ENCODE measurements at places on chromosomes 16 and 17.

DNA sequence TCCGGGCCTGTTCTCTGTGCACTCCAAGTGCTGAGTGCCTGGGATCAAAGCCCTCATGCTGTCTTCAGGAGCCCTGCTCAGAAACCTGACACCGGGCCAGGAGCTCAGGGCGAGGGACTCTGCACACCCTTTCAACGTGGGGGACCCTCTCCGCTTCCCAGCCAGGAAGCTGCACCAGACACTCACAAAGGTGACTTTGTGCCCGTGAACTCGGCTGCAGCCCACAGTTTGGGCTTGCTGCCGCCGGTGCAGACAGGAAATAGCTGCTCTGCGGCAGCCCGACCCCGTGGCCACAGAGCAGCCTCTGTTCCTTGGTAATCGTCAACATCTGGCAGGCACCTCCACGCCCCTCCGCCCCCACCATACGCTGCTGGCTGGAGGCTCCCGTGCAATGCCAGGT, 93.4 kb upstream of the METRNL start:
- peak; percentile 52 for ATAC-seq

DNA sequence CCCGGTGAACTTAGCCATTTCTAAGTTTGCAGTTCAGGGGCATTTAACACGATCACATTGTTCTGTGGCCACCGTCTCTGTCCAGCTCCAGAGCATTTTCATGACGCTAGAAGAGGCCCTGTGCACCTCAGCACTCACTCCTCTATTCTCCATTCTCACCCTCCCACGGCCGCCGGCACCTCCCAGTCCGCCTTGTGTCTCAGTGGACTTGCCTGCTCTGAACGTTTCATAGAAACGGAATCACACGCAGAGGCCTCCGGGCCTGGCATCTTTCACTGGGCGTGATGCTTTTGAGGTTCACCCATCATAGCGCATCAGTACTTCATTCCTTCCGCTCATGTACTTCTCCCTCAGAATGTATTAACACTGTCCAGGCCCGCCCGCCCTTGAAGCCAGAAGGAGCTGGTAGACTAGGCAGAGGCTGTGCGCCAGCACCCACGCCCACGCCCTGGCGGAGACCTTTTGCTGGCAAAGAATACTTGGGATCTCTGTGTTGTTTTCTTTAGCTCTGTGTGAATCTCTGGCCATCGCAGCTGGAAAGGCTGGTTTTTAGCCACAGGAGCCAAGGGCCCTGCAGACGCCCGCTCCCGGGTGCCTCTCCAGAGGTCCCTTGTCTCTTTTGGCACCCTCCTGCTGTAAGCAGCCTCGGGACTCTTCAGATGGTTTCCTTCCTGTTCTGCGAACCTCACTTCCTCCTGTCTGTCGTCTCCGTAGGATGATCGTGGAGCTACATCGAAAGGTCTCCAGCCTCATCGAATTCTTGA, 23.4 kb upstream of the JPT2 start:
- peak; percentile 74 for ATAC-seq

DNA sequence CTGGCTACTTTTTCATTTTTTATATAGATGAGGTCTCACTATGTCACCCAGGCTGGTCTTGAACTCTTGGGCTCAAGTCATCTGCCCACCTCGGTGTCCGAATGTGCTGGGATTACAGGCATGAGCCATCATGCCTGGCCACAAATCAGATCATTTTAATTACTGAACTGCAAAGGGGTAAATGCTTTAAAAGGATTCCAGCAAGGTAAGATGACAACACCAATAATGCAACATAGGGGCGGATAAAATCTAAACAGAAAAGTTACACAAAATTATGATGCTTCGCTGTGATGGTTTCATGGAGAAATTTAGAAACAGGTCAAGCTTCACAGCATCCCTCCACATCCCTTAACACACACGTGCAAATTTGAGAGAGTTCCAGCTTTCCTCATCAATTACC, 32.3 kb downstream of the AXIN1 start:
- ATAC-seq, result no peak

DNA sequence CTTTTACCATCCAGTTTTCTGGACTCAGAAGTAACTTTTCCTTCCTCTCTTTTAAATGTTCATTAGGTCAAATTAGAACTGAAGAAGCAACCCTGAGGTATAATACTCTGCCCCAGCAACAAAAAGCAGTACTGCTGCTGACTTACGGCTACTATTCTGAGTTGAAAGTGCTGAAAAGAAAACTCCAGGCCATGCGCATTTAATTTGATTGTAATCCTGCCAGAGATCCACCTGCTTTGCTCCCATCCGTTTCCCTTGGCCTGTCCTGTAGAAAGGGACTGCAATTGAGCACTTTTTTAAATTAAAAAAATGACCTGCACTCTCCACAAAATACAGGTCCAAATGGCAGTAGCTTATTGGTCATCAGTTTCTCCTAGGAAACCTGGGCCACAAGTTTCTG, 61.6 kb downstream of the PITPNC1 start:
- no peak for ATAC-seq

GRCh38 chr17:58504826-58505351, 9.5 kb downstream of the MTMR4 start:
- ATAC-seq, result peak; percentile 31

GRCh38 chr16:4894276-4895150, 42.4 kb downstream of the PPL start:
- no peak for ATAC-seq

- ATAC-seq, result no peak
These were observed 194.6 kb upstream of the DYNLRB2 start for GRCh38 chr16:80346111-80346632.

DNA sequence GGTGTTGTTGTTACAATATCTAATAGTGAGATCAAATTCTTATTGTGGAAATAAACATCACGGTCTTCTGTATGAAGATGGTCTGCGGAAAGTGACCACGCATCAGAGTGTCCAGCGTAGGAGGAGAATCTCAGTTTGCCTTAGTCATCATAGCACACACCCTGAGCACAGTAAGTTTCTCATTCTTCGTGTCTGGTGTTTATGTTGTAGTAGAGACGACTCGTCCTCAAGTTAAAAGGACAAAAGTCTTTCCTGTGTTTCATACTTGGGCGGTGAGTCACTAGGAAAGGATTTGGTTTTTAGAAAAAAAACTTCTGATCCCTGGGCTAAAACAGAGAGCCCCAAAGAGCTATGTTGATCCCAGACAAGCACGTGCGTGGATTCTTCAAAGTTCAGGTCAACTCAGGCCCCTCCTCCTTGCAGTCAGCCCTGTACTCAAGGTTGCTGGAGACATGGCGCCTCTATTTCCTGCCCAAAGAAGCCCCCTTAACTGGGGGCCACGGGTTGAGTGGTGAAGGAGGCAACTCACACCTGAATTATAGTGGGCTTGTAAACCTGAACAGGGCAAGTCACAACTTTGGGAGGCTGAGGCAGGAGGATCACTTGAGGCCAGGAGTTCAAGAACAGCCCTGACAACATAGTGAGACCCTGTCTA, 170.4 kb downstream of the ZFHX3 start:
- ATAC-seq, result peak; percentile 67

DNA sequence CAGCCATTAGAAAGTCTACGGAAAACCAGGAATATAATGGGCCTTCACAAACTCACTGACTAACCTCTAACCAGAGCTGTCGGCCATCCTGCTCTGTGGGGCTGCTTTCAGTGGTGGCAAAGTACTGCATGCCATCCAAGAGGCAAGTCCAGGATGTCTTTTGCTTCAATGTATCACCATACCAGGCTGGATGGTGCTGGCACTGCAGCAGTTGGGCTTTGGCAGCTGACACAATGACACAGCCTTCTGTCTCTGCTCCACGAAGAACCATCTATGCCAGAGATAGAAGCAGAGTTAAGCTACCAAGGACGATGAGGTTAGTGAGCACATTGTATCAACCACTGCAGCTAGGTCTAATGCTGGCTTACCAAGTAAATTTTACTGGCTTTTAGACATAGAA, 9.7 kb upstream of the RSKR start:
- ATAC-seq, result no peak

GRCh38 chr17:72671016-72671415, 421.5 kb downstream of the SLC39A11 start:
- ATAC-seq, result no peak

DNA sequence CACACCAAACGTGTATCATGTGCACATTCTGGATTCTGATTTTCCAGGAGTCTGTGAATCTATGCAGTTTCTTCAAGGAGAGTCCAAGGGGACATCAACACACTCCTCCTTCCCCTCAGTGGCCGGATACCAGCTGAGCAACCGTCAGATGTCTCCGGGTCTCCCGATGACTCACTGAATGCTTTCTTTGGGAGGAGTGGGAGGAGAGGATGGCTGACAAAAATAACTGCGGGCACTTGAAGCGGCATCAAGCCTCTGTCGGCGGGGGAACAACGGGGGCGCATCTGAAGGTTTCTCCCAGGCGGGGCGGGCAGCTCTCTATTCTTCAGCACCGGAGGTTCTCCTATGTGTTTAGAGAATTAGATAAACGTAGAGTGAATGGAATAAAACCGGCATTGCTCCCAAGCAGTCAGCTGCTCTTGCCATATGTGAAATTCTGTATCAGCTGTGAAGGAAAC, 24.6 kb upstream of the LRRC75A start:
- ATAC-seq, result peak; percentile 12

- ATAC-seq, result no peak
These were observed 712.8 kb downstream of the CDH8 start for GRCh38 chr16:61323456-61323855.

DNA sequence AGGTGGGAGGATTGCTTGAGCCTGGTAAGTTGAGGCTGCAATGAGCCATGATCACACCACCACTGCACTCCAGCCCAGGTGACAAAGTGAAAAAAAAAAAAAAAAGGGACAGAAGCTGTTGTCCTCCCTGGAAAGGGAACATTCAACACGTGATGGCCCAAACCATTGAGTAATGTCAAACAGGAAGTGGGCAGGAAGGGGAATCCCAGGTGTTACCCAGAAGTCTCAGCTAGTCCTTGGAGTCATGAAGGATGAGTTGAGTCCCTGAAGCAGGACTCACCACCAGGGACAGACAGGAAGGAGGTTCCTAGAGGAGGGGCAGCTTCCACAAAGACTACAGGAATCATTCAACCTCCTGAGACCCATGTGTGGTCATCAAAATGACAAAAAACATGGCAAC, 19.8 kb upstream of the CMIP start:
- ATAC-seq, result peak; percentile 87

DNA sequence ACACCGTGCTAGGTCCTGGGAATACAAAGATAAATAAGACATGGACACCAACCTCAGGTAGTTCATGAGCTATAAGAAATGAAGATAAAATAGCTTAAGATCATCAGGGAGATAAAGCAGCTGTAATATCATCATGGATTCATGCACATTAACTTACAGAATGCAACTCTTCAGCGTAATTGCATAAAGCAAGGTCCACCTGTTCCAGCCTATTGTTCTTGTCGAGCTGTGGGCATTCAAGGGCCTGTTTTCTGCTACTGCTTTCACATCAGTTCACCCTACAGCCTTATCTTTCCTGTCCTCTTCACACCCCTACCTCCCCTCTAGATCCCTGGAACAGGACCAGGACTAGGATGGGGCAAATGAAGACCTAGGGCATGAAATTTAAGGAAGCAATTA, 133.9 kb downstream of the SPACA3 start:
- no peak for ATAC-seq

DNA sequence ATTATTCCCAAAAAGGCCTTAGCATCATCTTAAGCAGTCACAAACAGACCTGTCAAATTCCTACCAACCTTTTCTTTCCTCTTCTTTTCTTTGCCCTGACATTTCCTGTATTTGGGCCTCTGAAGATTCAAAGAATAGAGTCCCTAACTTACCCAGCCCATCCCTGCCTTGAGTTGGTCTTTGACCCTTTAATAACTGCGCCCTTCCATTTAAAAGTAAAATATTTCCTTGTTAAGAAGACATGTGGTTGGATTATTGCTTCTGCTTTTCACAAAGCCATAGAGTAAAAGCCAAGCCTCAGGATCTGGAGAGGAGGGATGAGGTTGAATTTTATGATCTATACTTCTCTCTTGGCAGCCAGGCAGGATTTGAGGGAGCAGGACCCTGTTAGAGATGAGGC, 13.2 kb upstream of the CCL23 start:
- ATAC-seq, result no peak

- peak; percentile 8 for ATAC-seq
These were observed 14.7 kb downstream of the TMEM11 start for GRCh38 chr17:21199311-21199710.

GRCh38 chr17:50262001-50262794, 12.1 kb upstream of the TMEM92 start:
- no peak for ATAC-seq

- no peak for ATAC-seq
These were observed 119.0 kb upstream of the CDC42EP4 start for GRCh38 chr17:73430848-73431247.

GRCh38 chr17:62704381-62704971, 77.0 kb downstream of the MRC2 start:
- ATAC-seq, result peak; percentile 69

GRCh38 chr16:59543641-59544040, 809.5 kb upstream of the GOT2 start:
- ATAC-seq, result no peak

DNA sequence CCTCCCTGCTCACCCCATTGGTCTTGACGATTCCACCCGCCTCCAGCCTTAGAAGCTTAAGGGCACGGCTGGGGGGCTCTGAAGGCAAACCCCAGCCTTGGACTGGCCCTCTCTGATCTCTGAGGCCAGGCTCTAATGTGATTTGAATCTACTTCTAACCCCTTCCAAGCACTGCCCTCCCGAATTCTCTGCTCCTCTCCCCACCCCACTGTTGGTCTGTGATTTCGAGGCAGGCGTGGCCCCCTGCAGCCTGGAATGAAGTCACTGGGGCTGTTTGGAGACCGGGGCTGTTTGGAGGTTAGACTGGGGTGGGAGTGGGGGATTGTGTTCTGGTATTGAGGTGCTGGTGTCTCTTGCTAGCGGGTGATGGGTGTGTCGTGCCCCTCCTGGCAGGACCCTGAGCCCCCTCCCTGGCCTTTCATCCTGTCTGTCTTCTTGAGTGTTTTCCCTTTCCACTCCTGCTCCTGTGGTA, 2.2 kb downstream of the GRB7 start:
- ATAC-seq, result peak; percentile 25

GRCh38 chr16:22318690-22319358, 21.6 kb downstream of the POLR3E start:
- no peak for ATAC-seq

GRCh38 chr17:64081802-64082799, 47.8 kb downstream of the ERN1 start:
- ATAC-seq, result peak; percentile 84

DNA sequence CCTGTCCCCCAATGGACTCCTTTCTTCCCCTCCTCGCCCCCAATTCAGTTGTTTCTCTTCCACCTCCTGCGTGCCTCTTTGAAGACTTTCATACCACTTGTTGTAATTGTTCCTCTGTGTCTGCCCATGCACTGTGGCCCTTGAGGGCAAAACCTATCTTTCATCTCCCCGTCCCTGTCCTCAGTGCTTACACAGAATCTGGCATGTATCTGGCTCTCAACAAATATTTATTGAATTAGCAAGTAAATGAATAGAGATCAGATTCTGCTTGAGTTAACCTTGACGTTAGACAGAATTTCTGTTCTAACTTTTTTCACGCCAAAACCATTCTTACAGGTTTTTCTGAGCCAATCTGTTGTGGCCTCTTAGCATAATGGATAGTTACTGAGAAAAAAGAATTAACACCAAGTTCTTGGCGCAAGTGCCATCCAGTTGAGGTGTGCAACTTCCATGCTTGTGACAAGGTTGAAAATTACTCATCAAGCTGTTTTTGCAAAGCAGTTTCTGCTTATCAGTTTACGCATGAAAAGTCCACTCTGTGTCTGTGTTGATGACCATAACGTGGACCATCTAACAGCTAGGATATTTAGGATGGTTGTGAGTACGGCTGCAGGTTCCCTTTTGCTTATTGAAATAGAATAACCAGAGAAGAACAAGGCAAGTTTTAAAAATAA, 215.1 kb downstream of the PRKCA start:
- ATAC-seq, result no peak

GRCh38 chr16:9677301-9677653, 505.0 kb downstream of the GRIN2A start:
- no peak for ATAC-seq

Data from esophagus mucosa (tissue), 1 donor.